ENCODE measurements at places on chromosomes 2 and 18. TPM values are rescaled to one million over a fixed set of nuclear protein-coding genes. Genes with fewer than 3 reads are reported as not detected.

- H3K4me3 ChIP-seq: no peak overlapping the region
- no peak for DNase-seq
- no peaks in the 10 kb centered on the region for H3K4me1 ChIP-seq
- H3K27me3 ChIP-seq: no peaks in the 10 kb centered on the region
- no peak overlapping the region for H3K27ac ChIP-seq
Observed at GRCh38 chr18:51668101-51668500, 470.6 kb upstream of the MEX3C start.

DNA sequence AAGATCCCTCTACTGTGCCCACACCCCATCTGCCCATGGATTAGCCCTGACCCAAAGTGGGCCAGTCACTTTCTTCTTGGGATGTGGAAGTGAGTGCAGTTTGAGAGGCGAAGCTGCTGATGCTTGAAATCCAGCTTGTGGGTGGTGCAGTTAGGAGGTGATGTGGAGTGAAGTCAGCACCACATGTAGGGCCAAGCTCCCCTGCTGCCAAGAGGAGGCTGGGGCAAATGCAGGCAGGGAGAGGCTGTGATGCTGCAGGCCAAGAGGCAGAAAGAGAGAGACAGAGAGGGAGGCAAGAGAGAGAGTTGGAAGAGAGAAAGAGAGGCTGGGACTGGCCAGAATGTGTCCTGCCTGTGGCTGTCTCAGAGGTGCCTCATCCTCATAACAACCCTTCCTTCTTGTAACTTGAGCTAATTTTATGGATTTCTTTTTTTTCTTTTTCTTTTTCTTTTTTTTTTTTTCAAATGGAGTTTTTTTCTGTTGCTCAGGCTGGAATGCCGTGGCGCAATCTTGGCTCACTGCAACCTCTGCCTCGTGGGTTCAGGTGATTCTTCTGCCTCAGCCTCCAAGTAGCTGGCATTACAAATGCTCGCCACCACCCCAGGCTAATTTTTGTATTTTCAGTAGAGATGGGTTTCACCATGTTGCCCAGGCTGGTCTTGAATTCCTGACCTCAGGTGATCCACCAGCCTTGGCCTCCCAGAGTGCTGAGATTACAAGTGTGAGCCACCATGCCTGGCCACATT is 35.3 kb upstream of the CAB39 start:
- H3K36me3 ChIP-seq: no peaks in the 10 kb centered on the region
- no peaks in the 10 kb centered on the region for H3K4me1 ChIP-seq
- H3K27me3 ChIP-seq: no peaks in the 10 kb centered on the region
- no peak overlapping the region for H3K4me3 ChIP-seq

DNA sequence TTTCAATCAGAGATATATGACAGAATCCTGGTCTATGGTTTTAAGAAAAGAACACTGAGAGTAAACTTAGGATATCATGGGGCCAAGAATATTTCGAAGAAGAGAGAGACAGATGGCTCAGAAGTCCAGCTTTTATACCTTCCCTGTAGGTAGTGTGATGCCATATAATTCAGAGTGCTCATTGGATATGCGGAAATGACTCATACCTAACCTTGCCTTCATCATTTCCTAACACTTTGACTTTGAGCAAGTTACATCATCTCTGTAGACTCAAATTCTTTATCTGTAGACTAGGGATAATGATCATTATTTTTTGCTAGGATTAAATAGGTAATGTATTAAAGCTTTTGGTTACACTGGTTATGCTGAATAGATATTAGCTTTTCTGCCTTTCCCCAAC is 461.6 kb upstream of the CNTNAP5 start:
- H3K36me3 ChIP-seq: no peaks in the 10 kb centered on the region
- H3K4me3 ChIP-seq: no peak overlapping the region
- H3K27ac ChIP-seq: no peak overlapping the region
- no peak for DNase-seq

The ANO7 gene
- 104 TPM for total RNA-seq

The DSG4 gene
- not detected for total RNA-seq

Measured in Peyer's patch (tissue), 4 donors.